Activated naive CD4-positive, alpha-beta T cell treated with Interleukin-2 at 50 U/mL for 16 hours (primary cell): ENCODE measurements at places on chromosomes 4 and X.

DNA sequence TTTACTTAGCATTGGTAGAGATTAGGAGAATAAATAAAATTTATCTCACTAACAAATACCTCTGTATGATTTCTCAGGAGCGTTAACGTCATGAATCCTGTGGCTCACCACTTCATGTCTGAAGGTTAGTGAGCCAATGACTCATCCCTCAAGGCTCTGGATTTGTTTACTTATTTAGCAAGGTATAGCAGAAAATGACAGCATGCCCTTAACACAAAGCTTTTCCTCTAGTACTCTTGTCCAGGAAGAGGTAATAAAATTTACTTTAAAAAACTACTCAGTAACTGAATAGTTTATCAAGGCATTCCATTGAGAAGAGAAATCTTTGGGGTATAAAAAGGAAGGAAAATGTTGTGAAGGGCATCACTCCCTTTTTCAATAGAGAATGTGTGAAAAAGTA is 823.8 kb downstream of the CCSER1 start:
- DNase-seq = no peak

DNA sequence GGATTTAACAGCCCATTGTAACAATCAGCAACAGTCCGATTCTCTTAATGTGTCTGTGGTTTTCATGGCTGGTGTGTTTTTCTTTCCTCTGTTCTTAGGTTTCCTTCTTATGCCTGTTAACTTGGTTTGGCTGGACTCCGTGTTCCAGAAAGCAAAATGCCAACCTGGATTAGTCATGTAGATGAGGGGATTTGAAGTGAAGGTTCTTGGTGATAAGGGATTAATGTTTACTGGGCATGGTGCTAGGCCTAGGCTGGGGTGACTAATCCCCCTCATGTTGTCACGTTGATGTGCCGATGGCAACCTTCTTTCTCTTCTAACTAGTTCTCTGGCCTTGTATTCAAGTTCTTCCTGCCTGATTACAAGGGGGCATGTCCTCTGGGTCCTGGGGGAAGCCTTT is 85.9 kb downstream of the REPS2 start:
- DNase-seq = no peak

DNA sequence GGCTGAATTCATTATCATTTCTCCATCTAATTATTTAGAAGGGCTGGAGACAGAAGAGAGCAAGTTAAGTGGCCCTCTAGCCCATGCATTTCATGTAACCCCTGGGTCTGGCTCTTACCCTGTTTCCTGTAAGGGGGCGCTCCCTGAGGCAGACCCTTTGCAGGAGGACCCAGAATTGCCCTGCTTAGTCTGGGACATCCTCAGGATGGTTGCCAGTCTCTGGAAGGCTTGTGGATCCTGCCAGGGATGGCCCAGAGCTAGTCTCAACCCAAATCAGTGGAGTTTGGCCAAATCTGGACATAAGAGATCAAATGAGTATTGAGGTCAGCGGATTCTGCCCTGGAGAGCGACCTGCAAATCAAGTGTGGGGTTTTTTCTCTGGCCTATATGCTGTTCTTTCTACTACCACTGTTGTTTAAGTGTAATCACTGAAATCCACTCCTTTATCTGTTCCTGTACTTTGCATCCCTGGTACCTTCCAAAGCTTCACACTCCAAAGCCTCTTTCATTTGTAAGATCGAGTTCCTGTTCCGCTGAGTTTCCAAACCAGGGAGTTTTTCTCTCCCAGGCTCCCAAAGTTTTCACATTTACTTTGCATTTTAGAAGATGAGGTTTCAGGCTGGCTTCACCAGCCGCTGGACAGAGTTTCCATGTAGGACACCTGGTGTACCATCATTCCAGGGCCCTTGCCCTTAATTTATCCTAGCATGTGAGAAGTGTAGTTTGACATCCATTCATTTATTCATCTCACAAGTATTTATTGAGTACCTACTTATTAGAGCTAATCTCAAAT is 6.3 kb downstream of the KLF3 start:
- no peak for DNase-seq

DNA sequence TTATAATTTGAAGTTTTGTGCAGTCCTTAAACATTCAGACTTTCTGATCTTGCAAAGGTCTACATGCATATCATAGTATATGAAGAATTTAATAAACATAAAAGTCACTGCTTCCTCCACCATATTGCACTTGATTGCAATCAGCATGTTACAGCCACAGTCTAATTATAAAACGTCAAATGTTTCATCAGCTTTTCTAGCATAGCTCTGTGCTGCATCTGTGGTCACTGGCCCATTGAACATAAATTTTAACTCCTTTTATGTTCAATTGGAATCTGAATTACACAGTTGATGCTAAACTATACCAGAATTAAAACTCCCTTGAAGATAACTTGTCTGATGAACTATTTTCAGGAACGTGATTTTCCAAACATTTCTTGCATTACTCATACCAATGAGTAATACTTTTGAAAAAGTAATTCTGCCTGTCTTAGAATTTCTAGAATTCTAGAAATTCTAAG is 329.1 kb downstream of the GALNTL6 start:
- no peak for DNase-seq

- DNase-seq = no peak
Observed at GRCh38 chrX:47960406-47960805, 43.4 kb downstream of the ZNF182 start.

DNA sequence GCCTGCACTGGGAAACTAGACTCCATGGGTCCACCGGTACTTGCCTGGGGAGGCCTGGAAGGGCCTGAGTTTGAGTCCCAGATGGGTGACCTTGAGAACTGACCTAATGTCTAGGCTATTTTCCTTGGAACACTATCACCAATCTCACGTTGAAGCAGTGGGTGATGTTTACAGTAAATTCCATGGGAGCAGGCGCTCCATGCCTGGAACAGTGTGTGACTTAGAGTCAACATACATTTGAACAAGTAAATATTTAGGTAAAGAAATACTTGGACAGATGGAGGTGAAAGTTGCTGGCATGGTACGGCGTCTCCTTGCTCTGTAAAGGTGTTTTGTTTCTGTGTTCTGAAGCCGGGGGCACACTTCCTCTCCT is 47.5 kb downstream of the TBC1D14 start:
- DNase-seq = no peak

GRCh38 chr4:94934201-94934600 is 176.4 kb downstream of the BMPR1B start:
- no peak for DNase-seq

DNA sequence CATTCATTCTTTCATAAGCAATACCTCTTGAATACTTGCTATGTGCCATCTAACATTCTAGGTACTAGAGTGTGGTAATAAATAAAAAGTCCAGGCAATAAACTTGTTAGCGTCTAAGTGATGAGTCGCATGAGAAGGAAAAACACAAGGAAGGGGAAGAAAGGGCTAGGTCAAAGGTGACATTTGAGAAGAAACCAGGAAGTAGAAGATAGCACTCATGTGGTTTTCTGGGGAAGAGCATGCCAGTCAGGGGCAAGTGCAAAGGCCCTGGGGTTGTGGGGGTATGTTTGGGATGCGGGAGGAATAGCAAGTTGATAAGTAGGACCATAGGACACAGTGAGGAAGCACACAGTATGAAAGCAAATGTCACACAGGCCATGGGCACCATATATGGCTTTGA is 157.0 kb downstream of the TSPAN5 start:
- no peak for DNase-seq

DNA sequence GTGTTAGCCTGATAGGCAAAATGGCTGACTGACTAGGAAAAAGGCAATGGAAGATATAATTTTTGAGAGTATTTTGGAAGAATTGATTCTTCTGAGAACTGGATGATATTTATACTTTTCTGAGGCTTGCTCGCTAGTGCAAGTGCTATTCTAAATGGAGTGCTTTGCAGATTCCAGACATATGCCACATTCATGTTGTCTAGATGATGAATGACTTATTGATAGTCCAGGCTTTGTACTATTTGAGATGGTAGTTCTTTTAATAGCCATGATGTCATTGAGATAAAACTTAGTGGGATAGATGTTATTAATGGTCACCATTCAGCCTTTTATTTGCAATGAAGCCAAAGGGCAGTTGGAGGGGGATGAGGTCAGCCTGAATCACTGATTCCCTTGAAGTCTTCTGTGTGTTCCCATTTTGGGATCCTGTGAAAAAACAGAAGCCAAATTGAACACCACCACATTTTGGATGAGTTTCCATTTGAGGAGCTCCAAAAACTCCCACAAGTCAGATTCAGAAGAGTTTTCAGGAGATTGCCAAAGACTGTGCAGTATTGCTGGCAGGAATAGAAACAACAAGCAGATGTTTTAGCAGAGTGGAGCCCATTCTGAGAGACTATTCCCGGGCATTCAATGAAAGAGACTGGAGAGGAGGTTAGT is 184.1 kb downstream of the IL1RAPL2 start:
- DNase-seq = no peak

DNA sequence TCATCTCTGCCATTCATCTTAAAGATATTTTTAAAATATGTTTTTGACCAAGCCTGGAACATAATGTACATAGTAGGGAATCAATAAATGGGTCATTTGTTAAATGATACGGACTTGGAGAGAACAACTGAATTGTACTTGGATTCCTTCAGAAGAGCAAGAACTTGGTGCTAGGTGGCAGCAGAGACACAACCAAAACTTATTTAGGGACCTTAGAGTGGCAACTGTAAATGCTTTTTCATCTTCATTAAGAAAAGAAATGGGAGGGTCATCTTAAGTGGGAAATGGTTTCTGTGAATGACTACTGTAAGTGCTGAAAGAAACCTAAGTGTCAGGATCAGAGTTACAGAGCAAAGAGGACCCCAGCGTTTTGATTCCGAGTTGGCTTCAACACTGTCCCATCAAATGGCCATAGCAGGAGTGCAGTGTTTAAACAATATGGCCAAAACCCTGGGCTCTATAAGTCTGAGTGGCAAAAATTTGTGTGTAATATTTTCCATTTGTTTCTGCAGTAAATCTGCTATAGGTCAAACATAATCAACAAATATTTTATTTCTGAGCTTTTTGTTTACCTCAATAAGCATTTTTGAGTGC is 213.6 kb downstream of the PALLD start:
- no peak for DNase-seq

GRCh38 chr4:118743867-118744266 is 58.7 kb downstream of the METTL14 start:
- no peak for DNase-seq

- no peak for DNase-seq
Observed at GRCh38 chr4:7076696-7077082, 8.8 kb upstream of the GRPEL1 start.

- no peak for DNase-seq
Observed at GRCh38 chr4:156968479-156968984, 3.1 kb downstream of the PDGFC start.

- no peak for DNase-seq
Observed at GRCh38 chrX:111823128-111823527, 52.9 kb upstream of the TRPC5OS start.

DNA sequence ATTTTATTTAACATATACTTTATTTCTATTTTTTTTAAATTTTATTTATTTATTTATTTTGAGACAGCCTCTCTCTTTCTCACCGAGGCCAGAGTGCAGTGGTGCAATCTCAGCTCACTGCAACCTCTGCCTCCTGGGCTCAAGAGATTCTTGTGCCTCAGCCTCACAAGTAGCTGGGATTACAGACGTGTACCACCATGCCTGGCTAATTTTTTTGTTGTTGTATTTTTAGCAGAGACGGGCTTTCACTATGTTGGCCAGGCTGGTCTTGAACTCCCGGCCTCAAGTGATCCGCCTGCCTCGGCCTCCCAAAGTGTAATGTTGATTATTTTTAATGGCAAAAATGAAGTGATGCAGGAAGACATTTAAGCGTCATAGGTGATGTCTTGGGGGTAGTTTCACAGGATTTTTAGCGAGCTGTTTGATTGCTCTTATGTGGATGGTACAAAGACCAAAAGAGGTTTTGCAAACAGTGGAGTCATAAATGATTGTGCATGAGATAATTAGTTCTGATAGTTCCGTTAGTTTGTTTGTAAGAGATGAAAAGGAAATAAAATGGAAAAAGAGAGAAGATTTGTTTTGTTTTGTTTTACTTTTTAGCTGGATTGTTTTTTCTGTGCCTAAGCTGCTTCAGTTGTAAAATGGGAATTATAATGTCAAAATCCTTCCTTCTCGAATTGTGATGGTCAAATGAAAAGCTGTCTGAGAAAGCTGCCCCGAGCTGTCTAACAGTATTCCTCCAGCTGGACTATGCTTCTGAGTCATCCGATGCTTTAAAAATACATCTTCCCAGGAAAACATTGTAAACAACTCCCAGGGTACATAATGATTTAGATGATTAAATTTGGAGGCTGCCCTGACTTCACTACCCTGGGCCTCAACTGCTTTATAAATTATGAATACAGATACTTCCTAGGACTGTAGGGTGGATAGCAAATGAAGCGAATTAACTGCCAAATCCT is 14.7 kb downstream of the RHOH start:
- no peak for DNase-seq

GRCh38 chrX:44958480-44958879 is 85.5 kb downstream of the KDM6A start:
- DNase-seq = no peak

DNA sequence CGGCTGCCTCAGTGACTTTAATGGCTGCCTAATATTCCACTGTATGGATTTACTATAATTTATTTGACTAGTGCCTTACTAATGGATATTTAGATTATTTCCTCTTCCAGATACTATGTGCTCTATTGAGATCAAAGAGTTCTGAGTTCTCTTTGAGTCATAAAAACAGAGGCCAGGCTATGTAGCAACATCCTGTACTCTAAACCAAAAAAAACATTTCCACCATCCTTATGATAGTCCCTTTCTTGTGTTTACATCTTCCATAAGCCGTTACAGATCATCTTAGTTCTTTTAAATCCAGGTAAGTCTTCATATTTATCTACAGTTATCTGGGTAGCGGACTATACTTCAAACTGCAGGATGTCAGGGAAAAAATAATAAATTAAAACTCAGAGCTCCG is 56.6 kb upstream of the TMEM184C start:
- DNase-seq = no peak

DNA sequence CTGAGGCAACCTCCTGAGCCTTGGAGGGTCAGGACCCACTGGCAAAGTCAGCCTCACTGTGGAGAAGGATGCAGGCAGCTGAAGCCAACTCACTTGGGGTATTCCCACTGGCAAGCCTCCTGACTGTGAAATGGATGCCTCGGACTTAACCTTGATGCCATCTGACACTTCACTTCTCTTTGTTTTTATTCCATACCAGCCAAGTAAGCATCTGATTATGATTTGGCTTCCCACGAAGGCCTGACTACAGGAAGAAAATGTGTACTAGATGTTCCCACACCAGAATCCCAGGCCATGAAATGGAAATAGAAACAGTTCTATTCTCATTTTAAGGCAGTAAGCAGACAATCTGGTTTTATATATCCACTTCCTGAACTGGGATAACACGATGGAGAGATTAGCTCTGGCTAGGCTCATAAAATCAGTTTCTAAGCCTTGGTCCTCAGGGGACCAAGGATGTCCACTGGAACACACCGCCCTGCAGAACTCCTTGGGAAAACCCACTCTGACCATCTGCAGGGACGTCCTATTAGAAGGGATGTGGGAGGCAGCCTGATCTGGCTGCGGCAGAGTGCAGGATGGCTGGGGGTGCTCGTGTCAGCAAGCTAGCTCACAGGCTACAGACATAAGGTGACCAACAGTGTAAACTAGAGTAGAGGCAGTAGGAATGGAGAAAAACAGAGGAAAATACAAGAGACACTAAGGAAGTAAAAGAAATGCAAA is 89.3 kb downstream of the TSPAN5 start:
- no peak for DNase-seq
